ENCODE measurements at places on chromosomes 12 and 14.

DNA sequence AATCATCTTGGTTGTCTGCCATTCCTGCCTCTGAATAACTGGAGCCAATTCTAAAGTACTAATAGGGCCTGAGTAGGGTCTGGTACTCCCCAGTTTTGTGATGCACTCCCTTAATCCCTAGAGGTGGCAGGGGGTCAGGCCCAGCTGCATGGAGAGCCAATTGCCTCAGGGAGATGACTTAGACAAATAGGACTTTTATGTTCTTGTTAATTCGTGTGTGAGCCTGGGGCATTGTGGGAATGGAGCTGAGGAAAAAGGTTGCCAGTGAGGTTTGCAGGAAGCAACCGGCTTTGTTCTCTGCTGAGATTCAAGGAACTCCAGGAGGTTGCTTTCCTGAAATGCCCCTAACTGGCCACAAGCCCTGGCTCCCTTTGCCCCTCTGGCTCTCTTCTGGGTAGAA is 6.8 kb upstream of the DCD start:
- DNase-seq = no peak

DNA sequence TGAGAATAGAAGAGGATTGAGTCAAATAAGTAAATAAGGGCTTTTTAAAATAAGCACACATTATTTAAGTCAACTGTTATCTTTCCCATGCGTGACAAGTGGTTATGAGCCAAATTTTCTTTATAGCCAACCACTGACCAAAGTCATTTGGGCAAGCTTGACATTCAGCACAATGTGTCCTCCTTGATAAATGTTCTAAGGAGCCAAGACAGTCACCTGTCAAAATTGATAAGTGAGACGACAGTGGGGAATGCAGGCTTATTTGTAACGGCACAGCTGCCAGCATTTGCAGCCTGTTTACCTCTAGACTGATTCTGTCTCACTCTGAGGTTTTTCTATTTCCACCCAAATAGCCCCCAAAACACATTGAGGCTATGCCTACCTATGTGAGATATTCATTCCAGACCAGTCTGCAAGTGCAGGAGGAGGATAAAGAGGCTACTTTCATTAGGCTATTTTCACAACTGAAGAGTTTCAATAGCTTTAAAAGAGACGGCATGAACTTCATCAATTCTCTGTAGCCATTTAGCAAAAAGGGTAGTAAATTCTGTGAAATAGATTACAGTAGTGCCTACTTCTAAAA is 339.5 kb downstream of the PDZRN4 start:
- DNase-seq = no peak

- DNase-seq = peak; percentile 27
Observed at GRCh38 chr12:43676183-43676813, 82.3 kb downstream of the PUS7L start.

GRCh38 chr12:52870361-52871290 is 21.8 kb upstream of the KRT78 start:
- DNase-seq = peak; percentile 83

- peak; percentile 32 for DNase-seq
Observed at GRCh38 chr12:58540480-58541299, 379.6 kb downstream of the LRIG3 start.

DNA sequence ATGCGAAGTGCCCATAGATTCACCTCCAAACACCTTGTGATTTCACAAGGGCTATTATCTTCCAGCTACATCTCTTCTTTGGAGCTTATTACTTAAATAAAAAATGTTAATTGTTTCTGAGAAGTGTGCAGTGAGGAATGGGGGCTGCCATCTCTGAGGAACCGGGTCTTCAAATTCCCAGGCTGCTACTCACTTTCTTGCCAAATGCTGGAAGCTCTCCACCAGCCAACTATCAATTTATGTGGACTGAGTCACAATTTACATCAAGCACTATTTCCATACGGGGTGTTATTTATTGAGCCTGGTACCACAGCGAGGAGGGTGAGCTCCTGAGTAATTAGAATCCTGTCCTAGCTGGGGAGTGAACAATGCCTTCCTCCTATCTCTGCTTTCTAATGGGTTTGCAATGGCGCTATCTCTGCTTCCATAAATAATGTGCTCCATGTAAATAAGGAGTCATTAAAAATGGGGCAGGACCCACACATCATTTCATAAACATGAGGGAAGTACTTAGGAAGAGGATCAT is 898.3 kb downstream of the VRK1 start:
- DNase-seq = no peak

DNA sequence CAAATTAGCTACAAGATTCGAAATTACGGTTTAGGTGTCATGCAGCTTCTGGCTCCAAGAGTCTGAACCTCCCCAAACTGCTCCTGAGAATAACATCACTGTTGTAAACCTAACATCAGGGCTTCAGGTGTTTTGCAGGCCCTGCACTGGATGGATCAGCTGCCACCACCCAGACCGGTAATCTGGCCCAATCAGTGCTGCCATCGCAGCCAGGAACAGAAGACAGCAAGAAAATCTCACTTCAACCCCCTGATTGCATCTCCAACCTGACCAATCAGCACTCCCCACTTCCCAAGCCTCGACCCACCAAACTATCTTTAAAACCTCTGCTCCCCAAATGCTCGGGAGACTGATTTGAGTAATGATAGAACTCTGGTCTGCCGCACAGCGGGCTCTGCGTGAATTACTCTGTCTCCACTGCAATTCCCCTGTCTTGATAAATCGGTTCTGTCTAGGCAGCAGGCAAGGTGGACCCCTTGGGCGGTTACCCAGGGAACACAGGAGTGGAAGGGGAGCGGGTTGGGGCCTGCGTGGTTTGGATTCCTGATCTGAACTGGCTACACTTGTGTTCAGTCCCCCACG is 268.5 kb upstream of the SFSWAP start:
- DNase-seq = no peak

DNA sequence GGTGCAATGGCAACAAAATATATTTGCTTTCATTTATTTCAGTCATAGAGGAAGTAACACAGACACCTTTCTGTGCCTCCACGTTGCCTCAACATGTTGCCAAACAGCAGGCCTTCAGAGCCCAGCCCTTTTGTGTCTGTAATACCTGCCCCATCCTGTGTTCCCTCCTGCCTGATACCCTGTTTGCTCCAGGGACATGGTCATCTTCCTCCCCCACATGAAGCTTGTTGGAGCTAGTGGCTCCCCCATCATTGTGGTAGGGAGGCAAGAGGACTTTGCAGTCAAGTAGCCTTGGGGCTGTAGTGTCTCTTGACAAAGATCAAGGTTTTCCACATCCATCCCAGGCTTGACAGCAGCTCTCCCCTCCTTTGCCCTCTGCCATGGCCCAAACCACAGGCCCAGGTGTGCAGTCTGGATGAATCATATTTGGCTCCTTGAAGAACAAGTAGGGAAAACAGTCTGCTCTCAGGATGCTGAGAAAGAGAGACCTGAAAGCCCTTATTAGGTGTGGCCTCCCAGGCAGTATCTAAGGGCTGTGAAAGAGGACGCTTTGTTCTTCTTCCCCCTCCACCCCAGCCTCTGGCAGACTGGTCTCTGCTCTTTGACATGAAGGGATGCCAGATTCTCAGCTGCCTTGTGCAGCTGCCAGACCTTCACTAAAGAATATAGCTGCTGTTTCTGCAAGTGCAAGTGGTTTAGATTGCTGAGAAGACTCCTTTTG is 329.0 kb downstream of the C12orf75 start:
- no peak for DNase-seq

DNA sequence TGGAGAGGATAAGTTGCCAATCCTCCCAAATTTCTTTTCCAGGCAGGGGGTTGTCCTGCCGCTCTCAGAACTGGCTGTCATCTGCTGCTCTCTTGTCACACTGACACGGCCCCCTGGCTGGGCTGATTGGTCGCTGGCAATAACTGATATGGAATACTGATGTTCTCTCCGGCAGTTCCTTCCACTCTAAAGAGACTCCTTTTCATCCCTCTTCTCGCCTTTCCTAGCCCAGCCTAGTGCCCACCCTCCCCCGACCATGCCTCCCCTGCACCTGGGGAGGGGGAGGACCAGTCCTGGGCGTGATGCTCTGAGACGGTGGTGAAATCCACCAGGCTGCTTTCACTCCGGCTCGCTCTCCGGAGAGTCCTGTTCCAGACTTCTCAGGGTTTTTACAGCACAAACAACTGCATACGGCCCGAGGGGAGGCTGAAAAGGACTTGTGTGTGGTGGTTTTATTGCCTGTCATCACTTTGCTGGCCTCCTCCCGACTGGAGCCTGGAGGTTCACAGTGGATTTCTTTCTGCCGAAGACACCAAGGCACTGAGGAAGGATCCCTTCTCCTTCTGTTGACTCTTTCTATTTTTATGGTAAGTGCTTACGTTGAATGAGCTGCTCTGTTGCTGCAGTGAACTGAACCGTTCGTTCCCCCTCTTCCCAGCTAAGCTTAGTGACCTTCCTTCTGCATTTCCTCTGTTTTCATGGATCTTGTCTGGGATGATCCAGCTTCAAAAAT is at the start of gene ANO4:
Gene ANO4 (plus strand): TSS at position 336 of the 733 bp plus-strand sequence. CDS start 107,010 bp downstream, outside the sequence.
- DNase-seq = no peak

GRCh38 chr12:3035815-3036702 is 41.1 kb upstream of the TSPAN9 start:
- DNase-seq = no peak
